ENCODE measurements at places on chromosomes 11 and 22.

- DNase-seq, result no peak
Measured at GRCh38 chr11:114260483-114260882, 35.7 kb upstream of the NNMT start.

DNA sequence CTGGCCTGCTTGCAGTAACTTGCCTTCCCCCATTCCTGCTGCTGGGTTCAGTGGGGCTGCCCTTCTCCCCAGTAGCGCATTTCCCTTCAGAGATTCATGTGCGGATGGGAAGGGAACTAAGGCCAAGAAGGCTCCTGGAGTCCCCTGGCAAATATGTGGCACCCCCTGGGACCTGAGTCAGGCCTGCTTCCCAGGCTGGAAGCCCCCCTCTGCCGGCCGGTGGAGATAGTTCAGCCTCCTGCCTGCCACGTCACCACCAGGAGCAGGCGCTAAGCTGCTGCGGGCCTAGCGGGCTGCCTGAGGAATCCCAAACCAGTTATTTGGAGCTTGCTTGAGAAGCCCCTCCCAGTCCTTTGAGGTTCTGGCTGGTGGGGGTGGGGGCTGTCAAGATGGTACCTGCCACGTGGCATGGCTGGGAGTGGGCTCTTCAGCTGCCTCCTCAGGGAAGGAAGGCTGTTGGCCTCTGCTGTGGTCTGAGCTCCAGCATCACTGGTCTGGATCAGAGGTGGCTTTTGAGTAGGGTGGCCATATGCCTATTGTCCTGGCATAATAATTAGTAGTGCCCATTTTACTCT, 2.0 kb downstream of the SERPINH1 start:
- no peak for DNase-seq

DNA sequence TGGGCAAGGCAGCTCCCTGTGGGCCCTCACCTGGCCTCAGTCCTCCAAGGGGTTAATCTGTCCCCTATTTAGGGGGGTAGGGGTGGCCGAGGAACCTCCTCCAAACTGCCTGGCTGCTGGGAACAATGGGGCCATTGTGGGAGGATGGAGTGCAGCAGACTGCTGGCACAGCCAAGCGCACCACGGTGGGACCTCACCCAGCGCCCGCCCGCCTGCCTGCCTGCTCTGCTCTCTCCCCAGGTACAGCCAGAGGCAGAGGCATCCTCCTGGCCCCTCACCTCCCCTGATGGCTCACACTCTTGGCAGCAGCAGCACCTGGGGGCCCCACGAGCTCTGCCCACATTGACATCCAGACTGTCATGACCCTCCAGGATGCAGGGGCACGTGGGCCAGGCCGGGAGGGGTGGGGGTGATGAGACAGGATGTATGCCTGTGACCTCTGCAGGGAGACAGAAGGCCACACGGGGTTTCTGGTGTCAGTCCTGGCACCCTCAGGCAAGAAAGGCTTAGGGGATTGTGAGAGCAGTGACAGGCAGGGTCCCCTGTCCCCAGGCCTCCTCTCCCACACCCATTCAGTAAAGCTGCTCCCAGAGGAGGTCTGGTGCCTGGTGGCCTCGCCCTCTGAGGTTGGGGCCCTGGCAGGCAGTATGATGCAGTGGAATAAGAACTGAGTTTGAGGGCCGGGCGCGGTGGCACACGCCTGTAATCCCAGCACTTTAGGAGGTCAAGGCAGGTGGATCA, 11.4 kb downstream of the BCL9L start:
- DNase-seq, result peak; percentile 93

DNA sequence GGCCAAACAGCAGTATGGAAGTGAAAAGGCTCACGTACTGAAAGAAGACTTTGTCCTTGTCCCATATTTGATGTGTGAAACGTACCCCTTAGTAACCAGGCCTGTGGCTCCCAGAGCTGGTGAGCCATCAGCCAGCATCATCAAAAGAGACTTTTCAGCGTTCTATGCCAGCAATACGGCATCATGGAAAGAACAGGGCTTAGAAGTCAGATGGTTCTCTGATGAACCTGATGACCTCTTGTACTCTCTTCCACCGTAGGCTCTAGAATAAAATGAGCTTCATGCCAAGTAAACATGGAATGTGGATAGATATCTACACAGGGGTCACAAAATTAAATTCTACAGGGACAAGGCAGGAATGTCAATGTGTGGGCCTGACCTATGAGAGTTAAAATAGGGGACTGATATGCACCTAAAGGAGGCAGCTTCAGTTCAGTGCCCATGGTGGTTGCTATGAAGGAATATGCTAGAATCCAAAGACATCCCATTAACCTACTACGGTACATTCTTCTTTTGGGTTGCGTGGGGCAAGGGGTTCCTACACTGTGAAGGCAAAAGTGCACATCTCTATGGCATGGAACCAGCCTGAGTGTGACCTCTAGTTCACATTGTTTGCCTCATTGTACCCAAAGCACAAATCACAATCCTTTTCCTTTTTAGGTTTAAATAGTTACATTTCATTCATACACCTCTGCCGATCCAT, 130.6 kb downstream of the ETS1 start:
- no peak for DNase-seq

GRCh38 chr11:15888556-15889345, 467.6 kb downstream of the SOX6 start:
- DNase-seq, result no peak

- no peak for DNase-seq
Measured at GRCh38 chr11:9461760-9462134, 935 bp downstream of the ZNF143 start.

DNA sequence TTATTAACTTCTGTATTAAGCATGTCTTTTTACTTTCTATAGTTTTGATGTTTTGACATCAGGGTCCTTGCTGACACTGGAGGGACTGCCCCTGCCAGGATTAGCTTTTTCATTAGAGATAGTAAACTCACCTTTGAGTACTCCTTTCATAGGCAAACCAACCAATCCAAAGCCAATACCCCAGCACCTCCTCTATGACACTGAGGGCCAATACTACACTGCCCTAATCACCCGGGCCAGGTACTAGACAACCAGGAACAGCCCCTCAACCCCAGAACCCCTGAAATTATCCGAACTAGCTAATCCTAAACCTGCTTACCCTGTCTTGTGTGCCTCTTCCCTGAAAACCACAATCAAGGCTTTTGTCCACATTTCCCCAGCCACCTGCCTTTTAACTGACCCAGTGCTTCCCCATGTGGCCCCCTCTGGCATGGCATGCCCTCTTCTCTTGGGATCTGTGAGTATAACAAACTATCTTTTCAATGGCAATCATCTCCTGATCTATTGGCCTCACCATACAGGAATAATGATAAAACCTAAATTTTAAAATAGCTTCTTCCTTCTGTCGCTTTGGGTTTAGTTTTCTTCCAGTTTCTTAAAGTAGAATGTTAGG, 31.2 kb downstream of the RAB6A start:
- peak; percentile 23 for DNase-seq

GRCh38 chr11:97905671-97906070, 1115.1 kb upstream of the CNTN5 start:
- DNase-seq, result no peak

GRCh38 chr11:129013737-129014475, 71.2 kb upstream of the TP53AIP1 start:
- DNase-seq, result no peak

DNA sequence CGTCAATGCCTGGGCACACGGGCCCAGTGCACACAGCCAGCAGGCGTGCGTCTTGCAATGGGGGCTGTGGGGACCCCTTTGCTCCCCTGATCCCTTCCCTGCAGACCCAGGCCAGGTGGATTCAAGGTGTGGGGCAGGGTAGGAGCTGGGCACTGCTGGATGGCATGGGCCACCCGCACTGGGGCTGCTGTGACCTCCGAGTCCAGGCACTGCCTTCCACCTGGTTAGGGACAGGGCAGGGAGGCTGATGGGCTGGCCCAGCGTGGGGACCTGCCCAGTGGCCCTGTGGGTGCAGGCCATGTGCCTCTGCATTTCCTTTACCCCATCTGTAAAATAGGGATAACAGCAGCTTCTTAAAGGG, 22.9 kb downstream of the KCNQ1 start:
- DNase-seq, result no peak

DNA sequence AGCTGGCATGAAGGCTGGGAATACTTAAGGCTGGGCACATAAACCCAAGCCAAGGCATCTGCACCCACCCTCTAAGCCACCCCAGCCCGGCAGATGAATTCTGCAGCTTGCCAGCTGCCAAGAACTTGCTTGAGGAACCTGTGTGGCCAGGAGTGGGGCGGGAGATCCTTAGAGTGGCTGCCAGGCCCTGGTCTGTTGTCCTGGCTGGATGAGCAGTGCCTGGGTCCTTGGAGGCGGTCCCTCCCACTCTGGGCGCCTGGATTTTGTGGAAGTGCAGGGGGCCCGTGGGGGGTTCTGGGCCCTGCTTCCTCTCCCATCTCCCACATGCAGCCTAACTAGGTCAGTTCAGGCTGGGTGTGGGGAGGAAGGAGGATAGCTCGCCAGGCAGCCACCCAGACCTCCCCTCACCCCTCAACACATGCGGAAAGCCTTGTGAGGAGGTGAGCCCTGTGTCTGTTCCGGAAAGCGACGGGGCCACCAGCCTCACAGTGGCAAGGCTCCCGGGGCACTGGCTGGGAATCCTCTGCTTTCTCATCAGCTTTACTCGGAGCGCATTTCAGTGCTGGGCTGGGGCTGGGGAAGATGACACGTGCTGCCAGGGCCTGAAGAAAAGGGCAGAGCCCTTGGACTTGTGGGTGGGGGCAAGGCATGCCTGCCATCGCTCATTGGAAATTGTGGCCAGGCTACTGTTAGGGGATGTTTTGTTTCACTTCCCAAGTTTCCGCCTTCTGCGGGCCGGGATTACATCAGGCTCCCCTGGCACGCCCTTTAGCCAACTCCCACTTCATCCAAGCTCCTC, 8.4 kb downstream of the DAGLA start:
- DNase-seq, result no peak

GRCh38 chr22:50226063-50226874, 18.6 kb downstream of the TUBGCP6 start:
- DNase-seq, result no peak

GRCh38 chr11:65895482-65895981, 4.7 kb downstream of the FOSL1 start:
- DNase-seq, result no peak

- DNase-seq, result no peak
Measured at GRCh38 chr11:95792200-95792599, 1.9 kb downstream of the CEP57 start.

GRCh38 chr11:73453562-73453961, 77.4 kb downstream of the RELT start:
- DNase-seq, result no peak

GRCh38 chr11:129894278-129895125, 876 bp downstream of the NFRKB start:
- DNase-seq, result peak; percentile 25
